ENCODE measurements at places on chromosomes 2 and 18. TPM values are rescaled to one million over a fixed set of nuclear protein-coding genes. Genes with fewer than 3 reads are reported as not detected.

DNA sequence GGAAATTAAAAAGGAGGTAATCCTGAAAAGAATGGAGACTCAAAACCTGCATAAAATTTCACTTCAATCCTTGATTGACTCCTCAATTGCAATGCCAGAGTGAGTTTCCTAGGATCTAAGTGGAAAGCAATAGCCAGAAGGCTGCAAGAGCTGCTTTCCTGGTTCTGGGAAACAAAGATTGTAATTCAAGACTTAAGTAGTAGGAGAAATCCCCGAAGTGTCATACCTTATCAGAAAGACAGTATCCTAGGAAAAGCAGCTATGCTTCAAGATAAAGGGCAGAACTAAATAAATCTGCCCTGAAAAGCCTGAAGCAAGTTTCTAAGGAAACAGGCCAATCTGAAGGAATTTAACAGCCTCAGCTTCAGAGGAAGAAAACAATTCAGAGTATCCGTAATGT is 390.2 kb downstream of the DSC3 start:
- DNase-seq, result no peak

DNA sequence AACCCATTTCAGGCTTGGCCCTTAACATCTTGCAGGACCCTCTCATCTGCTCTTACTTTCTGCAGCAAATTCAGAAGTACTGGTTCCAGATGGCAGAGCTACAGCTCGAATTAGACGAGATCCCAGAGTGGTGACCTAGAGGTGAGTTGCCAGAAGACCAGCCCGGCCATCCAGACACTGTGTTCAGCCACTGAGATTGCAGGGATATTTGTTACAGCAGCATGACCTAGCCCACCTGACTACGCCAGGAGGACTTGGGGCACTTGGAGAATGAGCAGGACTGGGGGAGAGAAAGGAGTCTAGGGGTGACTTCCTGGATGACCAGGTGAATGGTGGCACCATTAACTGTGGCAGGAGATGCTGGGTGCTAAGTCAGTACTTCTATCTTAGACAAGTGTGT is 67.2 kb upstream of the ID2 start:
- DNase-seq, result peak; percentile 31

The STAT4 gene
- total RNA-seq, result 8.0 TPM

The CD207 gene
- 3.6 TPM for total RNA-seq

The GALNT14 gene
- 0.81 TPM for total RNA-seq

GRCh38 chr2:240579071-240579762 is 7.3 kb upstream of the CAPN10 start:
- no peak for DNase-seq

- DNase-seq, result no peak
Measured at GRCh38 chr2:161141033-161141432, 19.2 kb upstream of the TANK start.

The GPR45 gene
- total RNA-seq, result not detected

DNA sequence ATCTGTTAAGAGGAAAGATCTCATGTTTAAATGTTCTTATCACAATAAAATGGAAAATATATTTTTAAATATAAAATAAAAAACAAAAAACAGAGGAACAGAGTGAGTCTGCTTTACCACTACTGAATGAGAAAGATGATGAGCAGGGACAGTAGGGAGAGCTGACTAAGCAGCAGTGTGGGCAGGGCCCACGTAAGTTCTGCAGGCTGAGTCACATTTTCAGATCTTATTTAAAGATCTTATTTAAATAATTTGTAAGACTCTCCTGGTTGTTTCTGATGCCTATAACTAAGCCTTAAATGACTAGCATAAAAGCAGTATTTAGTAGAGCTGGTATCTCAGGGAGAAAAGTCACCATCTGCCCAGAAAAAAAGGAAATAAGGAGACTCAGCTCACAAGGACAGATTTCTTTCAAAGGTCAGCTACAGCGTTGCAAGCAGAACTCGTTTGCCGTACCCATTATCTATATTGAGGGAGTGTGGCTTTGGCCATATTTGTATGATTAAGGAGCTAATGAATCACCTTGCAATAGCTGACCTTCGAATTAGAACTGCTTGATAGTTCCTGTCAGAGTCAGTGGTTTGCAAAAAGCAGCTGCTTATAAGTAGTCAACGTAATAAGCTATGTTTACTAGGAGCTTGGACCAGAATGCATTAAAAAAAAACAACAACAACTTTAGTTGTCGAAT is 322.1 kb upstream of the CHAC2 start:
- no peak for DNase-seq

GRCh38 chr18:44586782-44587524 is 93.7 kb upstream of the SETBP1 start:
- DNase-seq, result no peak
